Fibroblast of lung (primary cell): ENCODE measurements at places on chromosomes 13 and 19. TPM values are rescaled to one million over a fixed set of nuclear protein-coding genes. Genes with fewer than 3 reads are reported as not detected.

DNA sequence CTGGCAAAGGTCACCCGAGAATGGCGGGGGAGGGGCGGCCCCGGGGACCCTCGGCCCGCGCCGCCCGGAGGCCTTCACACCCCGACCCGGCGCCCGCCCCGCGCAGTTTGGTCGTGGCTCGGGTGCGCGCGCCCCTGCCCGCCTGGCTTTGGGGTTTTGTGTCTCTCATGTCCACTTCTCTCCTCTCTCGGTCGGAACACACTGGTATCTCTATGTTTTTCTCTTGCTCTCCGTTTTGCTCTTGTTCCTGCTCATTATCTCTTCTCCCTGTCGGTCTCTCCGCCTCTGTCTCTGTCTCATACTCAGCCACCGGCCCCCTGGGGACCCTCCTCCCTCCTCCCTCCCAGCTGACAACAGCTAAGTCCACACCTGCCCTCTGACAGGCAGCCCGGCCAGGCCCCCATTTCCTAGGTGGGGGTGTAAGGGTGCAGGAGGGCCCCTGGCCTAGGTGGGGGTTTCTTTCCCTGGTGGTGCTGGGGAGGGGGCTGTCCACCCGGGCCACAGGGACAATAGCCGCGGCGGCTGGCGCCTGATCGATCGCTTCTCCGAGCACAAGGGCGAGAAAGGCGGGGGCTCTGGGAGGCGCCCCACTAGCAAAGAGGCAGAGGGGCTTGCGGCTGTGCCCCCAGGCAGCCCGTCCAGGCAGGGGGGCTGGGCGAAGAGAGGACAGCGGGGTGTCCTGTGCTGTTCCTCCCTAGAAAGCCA, 2.3 kb downstream of the ONECUT3 start:
- DNase-seq = no peak

DNA sequence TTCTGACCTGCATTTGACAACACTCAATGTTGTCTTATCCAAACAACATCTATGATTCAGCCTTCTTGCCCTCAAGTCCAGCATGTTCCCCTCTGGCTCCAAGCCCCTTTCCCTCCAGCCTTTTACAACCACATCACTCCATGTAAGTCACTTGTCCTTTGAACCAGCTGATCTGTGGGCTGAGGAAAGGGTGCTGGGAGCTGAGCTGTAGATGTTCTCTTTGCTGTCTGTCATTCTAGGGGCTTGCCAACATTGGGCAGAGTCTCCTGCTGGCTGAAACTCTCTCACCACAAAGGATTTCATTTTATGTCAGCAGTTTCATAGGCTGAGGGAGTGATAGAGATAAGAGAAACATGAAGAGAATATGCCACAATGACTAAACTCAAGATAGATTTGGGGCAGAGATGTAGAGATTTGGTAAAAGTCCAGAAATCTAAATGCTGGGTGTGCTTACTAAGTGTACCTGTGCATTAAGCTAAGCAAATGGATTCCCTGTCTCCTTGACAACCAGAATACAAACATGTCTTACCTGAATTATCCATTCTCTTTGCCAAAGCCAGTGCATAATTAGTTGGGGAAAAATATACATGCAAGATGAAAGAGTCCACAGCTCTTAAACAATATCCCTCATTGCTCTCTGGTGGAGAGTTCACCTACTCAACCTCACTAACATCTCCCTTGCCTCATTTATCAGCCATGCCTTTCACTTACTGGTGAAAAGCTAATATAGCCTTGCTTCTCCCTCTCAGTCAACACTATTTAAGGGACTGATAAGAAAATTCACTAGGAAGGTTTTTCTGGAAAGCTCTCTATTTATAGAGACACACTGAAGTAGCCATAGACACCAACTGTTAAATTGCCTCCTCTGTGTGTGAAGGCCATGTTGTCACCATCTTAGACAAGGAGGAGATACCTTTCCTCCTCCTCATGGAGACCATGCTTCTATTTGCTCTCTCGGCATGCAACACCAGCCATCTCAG, 175.5 kb upstream of the SERP2 start:
- peak; percentile 57 for DNase-seq

IZUMO2 gene
- total RNA-seq = not detected in 2 replicates

- DNase-seq = no peak
Observed at GRCh38 chr13:50127726-50128291, 112.6 kb downstream of the KCNRG start.

DNA sequence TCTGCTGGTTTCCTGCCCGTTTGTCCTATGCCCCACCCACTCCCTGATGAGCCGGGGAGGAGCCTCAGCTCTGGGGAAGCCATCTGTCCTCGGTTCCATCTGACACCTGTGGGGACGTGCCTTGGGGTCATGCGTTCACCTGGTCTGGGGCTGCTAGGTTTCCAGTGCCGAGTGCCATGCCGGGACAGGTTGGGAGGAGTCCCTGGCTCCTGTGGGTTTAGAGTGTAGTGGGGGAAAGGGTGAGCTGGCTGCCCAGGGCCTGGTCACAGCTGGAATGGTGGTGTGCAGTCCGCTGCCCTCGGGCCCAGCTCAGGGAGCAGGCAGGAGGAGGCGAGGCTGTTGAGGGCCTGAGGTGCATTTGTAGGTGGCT, 2.5 kb downstream of the KDM4B start:
- DNase-seq = no peak

DNA sequence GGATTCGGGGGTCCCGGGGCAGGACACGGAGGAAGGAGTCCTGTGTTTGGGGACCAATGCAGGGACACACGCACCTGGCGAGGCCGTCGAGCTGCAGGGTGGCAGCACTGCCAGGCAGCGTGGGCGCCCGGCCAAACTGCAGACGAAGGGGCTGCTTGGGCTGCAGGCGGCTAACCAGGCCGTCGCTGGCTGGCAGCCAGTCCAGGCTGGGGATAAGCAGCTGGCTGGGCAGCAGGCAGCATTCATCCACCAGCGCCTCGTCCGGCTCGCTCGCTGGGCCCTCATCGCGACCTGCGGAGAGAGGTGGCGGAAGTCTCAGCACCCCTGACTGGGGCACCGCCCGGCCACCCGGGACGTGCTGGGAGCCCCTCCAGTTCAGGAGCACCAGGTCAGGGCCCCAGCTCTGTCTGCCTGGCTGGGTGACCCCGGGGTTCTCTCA, 11.5 kb downstream of the CFD start:
- peak; percentile 78 for DNase-seq

DNA sequence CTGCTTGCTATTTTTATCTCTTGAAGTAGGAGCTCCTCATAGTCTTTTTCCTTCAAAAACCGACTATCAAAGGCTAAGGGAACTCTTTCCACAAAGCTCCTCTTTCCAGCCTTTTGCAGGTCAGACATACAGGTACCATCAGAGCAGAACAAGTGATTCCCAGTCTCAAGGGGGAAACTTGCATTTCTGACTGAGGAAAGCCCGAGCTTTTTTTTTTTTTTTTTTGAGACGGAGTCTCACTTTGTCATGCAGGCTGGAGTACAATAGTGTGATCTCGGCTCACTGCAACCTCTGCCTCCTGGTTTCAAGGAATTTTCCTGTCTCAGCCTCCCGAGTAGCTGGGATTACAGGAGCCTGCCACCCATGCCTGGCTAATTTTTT, 32.0 kb downstream of the RUBCNL start:
- DNase-seq = no peak

DNA sequence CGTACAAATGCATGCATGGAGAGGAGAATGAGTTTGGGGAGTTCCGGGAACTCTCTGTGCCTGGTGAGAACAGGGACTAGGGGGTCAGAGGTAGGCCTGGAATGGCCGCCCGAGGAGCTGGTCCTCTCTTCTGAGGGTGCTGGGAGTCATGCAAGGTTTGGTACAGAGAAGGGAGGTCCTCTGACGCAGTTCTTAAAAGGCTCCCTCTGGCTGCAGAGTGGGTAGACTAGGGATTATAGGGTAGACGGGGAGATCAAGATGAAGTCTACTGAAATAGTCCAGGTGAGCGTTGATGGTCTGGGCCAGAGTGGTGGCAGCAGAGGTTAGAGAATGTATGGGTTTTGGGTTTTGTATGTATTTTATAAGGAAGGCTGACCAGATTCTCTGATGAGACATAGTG, 796 bp downstream of the ZNF304 start:
- DNase-seq = no peak

DNA sequence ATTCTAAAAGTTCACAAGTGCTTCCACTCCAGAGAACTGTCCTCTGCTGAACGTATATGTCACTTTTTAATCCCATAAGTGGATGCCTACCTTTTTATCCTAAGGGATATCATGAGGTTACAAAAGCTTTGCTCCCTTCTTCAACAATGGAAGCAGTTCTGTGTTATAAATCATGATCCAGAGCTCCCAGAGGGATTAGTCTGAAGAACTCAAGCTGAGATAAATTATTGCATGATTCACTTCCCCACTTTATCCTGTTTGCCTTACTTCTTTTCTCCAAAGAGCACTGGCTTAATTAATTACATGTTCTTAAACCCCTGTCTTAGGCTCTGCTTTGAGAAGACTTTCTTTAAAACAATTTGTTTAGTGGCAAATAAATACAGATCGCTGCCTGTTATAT, 246.7 kb downstream of the PCDH17 start:
- peak; percentile 39 for DNase-seq

ZNF296 gene
- not detected in 2 replicates for total RNA-seq

DNA sequence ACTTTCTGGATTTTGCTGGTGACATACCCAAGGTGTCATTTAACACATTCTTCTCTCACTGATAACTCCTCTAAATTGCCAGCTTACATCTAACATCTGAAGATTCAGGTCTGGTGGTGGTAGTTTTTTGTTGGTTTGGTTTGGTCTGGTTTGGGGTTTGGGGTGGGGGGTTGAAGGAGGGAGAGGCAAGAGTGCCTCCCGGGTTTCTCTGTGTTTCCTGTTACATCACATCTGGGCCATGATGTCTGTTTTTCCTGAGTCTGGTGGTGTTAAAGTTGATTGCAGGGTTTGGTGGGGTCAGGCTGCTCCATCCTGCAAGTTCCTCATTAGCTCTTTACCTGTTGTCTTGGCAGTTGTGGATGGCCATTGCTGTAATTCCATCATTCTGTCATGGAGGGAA, 155.8 kb upstream of the UBL3 start:
- DNase-seq = no peak

EXOSC5 gene
- total RNA-seq = 10.7 and 14.1 TPM in 2 replicates

DNA sequence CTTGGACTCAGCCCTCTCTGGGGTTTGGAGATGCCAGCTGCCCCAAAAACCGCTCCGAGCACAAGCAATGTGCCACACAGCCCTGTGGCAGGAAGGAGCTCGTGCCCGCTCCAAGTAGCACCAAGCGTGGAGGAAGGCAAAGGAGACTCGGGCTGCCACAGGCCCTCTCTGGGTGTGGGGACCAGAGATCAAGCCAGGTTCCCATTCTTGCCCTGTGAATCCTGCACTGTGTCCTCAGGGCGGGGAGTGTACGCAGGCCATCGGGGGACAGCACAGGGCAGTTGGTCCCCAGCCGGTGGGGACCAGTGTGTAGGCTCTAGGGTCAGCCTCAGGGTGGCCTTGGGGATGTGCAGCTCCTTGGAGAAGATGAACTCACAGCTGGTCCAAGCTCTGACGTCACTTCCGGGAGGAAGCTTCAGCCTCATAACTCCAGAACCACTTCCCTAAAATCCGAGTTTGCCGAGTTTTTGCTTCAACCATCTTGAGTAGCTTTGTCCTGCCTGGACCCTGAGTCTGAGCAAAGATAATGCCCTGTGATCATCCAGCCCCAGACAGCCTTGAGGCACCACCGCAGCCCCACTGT, 9.3 kb upstream of the CPAMD8 start:
- no peak for DNase-seq

OR7A5 gene
- not detected in 2 replicates for total RNA-seq

- no peak for DNase-seq
Observed at GRCh38 chr13:97528518-97528917, 94.5 kb downstream of the RAP2A start.

TUBA3C gene
- not detected in 2 replicates for total RNA-seq

DNA sequence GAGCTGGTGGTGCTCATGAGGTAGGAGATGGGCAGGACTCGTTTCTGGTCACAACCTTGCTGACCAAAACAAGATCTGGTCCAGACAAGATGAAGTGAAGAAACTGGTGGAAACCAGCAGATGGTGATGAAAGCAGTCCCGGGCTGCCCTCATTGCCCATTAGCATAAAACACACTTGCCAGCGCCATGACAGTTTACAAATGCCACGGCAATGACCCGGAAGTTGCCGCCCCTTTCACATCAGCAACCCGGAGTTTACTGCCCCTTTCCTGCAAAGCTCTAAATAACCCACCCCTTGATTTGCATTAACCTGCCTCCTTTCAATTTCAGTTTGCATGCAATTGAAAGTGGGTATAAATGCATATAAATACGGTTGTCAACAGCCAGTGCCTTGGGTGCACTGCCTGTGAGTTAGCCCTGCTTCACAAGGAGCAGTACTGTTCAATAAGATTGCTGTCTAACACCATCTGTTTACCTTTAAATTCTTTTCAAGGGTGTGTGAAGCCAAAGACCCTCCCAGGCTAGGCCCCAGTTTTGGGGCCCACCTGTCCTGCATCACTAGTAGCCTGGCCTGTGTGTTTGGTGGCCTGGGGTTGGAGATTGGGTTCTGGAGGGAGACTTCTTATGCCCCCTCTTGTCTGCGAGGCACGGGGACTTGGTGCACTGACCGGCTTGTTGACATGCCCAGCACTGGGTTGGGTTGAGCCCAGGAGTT, 38.8 kb downstream of the CHST8 start:
- no peak for DNase-seq

GRCh38 chr13:45393941-45394570, 24.1 kb downstream of the SLC25A30 start:
- peak; percentile 56 for DNase-seq

DNA sequence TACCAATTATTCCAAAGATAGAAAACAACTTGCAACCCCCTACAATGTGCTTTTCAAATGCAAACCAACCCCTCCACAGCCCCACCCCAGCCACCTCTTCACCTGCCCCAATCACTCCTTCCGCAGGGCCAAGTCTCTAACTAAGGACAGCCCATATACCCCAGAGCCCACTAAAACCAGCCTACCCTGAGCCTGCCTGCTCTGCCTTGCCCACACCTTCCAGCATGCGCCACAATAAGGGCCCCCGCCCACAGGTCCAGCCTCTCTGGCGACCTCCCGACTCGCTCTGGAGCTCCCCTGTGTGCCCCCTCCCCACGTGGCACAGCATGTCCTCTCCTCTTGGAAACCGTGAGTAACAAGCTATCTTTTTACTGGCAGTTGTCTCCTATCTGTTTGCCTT, 42.8 kb upstream of the MEDAG start:
- DNase-seq = no peak

PSG11 gene
- total RNA-seq = not detected in 2 replicates

ZDHHC20 gene
- total RNA-seq = 77.8 and 81.6 TPM in 2 replicates

GRCh38 chr13:102686024-102686423, 8.8 kb downstream of the METTL21C start:
- no peak for DNase-seq

BEST2 gene
- not detected in 2 replicates for total RNA-seq

ZNF471 gene
- 4.4 and 9.2 TPM in 2 replicates for total RNA-seq

HSPB6 gene
- total RNA-seq = 47.8 and 54.3 TPM in 2 replicates

ISYNA1 gene
- 25.6 and 37.8 TPM in 2 replicates for total RNA-seq

FAM216B gene
- total RNA-seq = under 0.01 and 0.26 TPM in 2 replicates

ATP11A gene
- 4.6 and 7.8 TPM in 2 replicates for total RNA-seq

- peak; percentile 37 for DNase-seq
Observed at GRCh38 chr13:51502153-51502651, 49.4 kb upstream of the INTS6 start.

CGB5 gene
- not detected in 2 replicates for total RNA-seq

- DNase-seq = peak; percentile 41
Observed at GRCh38 chr13:47555235-47555634, 445.8 kb downstream of the SUCLA2 start.

GRCh38 chr13:73082471-73082870, 23.7 kb downstream of the KLF5 start:
- no peak for DNase-seq
